ENCODE measurements at places on chromosomes 12 and 14.

GRCh38 chr12:117875744-117876435 is 92.9 kb downstream of the KSR2 start:
- DNase-seq: peak; percentile 41

DNA sequence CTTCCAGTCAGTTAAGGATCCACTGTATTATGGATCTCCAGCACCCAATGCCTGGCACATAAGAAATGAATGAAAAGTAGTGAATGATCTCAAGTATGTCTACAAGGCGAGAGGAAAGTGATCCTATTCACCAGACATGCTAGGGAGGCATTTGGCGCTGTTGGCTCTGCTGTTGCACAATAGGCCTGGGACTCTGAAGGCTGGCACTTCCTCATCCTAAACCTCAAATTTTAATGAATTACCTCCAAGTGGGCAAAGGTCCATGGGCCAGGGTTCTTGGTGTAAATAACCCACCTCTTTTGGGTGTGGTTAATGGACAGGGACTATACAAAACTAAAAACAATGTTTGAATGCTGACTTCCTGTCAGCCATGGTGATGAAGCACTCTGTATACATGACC is 173.4 kb upstream of the PZP start:
- DNase-seq: peak; percentile 80

GRCh38 chr12:124465473-124465872 is 101.9 kb downstream of the NCOR2 start:
- DNase-seq: no peak

GRCh38 chr14:34993426-34993825 is 10.6 kb downstream of the SRP54 start:
- DNase-seq: no peak

DNA sequence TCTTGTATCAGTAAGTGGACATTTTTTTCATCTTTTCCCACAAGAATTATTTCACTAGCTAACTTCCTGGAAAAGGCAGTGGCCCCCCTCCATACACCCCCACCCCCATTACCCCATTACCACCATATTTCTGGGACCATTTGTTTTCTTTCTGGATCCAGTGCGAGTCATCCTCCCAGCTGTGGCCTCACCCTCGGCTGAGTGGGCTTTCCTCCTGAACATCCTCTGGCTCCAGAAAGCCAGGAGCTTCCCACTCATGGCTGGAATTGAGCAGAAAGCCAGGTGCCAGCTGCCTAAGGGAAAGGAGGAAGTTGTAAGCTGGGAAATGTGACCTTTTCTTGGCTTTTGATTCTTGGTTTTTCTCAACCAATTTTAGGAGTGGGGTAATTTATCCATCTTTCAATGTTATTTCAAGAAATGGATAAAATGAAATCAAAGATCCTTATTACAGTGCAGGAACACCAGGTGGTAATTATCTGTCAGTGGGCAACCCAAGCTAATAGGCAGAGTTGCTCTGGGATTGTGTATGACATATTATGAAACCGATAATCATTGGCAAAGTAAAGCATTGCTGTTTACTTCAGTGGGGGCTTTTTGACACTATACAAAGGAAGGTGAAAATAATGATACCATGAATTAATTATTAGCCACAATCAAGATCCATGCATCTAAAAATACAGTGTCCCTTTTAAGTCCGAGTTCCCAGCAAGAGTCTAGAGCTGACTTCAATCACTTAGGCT is 124.6 kb downstream of the KICS2 start:
- DNase-seq: no peak

- DNase-seq: no peak
Measured at GRCh38 chr12:27498149-27498548, 25.9 kb upstream of the PPFIBP1 start.
